ENCODE measurements at places on chromosomes 6 and 20.

GRCh38 chr6:39634646-39635341 lies 90.4 kb downstream of the KIF6 start:
- DNase-seq, result no peak

DNA sequence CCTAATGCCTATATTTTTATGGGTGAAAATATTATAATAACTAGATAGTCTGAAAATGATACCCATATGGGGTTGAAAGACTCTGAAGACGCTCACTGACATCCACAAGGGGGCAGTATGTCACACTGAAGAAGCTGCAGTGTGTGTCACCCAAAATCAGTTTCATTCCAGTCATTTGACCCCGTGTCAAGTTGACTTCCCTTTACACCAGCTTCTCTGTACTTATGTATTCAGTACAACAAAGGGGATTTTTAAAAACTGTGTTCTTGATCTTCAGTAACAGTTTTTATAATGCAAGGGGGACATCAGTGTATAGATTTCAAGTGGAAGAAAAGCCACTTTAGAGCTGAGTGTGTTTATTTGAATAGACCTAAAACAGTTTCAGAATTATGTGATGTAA lies 19.3 kb downstream of the FAXC start:
- DNase-seq, result peak; percentile 7

GRCh38 chr20:25580711-25581110 lies 4.6 kb downstream of the NINL start:
- DNase-seq, result no peak

- DNase-seq, result no peak
These were observed 3.1 kb downstream of the LY6G6D start for GRCh38 chr6:31718265-31718664.

DNA sequence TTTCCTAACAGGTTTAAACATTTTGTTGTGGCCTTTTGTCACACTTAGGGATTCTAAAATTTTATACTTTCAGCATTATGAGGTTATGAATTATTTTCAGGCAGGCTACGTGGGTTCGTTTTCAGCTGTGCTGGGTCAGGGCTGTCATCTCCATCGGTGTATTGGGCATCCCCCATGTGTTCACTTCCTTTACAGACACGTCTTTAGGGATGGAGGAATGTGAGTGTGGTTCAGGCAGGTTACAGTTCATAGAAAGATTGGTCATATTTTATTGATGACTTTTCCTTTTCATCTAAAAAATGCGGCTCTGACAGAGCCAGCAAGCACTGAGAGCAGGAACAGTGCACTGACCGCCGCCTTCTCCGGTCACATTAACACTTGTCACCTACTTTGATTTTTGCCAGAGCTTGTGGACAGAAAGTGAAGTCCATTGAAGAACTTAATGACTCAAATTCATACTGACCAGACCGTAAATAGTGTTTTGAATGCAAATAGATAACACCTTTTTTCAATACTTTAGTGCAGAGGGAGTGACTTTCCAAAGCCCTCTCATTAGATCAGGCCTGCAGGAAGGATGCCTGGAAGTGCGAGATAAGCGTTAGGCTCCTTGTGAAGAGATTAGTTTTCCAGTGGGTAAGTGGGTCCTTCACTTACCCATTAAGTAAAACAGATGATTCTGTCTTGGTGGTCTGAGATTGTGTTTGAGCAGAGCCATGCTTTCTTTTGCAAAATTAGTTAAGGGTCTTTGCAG lies 113.1 kb downstream of the TIAM2 start:
- no peak for DNase-seq

GRCh38 chr6:5235830-5236229 lies 24.9 kb downstream of the LYRM4 start:
- no peak for DNase-seq

GRCh38 chr6:2752477-2753109 lies 1.9 kb upstream of the MYLK4 start:
- no peak for DNase-seq

DNA sequence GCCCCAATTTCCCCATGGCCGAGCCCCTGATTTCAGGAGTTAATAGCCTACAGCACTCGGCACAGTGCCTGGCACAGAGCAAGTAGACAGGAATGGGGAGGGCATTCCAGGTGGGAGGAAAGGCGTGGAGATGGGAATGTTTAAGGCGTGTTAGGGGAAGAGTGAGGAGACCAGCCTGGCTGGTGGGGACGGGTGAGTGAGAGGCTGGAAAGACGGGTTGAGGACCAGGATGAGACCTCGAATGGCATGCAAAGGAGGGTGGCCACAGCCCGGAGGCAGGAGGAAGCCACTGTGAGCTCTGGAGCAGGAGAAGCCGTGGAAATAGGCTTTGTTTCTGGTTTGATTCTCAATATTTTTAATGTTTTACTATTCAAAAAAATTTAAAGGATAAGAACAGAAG lies 49.5 kb downstream of the CEBPB start:
- DNase-seq, result no peak

GRCh38 chr6:162684961-162685360 lies 42.6 kb downstream of the PRKN start:
- no peak for DNase-seq

DNA sequence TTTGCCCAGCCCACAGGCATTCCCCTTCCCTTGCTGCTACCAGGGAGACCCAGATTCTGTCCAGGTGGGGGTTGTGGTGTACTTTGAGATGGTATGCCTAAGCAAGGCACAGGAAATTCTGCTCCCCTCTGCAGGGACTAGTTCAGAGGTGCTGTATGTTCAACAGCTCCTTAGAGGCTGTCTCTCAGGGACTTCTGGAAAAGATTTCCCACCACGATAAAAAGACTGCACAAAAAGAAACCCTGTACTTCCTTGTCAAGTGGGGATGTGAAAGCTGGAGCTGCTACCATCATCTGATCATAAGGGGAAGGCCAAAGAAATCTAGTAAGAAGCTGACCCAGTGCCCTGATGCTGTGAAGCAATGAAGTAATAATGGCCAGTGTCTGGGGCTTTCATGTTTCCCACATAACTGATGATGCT lies 51.5 kb upstream of the SMIM29 start:
- DNase-seq, result no peak

GRCh38 chr6:37106554-37106953 lies 63.4 kb upstream of the PIM1 start:
- DNase-seq, result no peak

DNA sequence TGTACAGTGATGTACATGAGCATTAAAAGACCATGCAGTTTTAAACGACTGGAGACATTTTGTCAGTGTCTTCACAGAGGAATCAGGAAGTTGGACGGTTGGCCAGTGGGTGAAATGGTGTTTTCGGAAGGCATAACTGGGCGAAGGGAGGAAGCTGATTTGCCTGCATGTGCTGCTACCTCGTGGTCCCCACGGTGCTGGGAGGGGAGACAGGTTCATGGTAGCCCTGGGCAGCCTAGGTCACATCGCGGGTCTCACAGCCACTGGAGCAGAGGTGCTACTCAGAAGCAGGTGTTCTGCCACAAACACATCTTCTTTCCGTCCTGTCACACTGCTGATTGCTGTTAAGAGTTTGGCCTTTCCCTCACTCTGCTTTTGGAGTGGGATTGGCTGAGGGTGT lies 35.2 kb downstream of the HIVEP1 start:
- DNase-seq, result no peak

DNA sequence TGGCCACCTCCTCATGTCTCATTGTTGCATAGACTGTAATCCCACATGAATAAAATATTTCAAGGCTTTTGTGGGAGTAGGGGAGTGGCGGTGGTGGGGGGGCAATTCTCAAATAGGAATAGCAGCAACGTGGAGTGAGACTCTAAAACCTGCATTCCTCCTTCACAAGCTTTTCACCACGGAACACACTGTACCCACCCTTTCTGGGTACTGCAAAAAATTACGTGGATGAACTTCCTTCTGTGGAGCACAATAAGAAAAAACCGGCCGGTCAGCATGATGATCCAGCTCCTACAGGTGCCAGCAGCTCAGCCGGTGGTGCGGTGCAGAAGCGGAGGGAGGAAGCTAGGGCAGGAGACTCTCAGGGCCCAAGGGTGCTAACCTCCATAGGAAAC lies 930 bp upstream of the RRAGD start:
- no peak for DNase-seq

GRCh38 chr20:57774111-57774880 lies 64.5 kb upstream of the PMEPA1 start:
- DNase-seq, result no peak

DNA sequence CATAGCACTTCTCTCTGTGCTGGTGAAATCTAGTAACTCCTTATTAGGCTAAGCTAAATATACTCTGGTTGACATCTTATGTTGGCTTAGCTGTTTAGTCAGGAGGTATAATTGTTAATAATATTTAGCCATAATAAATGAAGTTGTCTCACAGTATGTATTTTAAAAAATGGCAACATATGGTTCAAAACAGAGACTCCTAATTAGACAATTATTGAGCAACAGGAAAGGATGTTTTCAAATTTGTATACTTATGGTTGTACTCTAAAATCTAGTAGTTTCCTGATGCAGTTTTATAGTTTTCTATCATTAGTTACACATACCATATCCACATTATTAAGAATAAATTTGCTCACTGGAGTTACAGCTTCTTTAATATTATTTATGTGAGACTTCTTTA lies 150.2 kb downstream of the BCKDHB start:
- DNase-seq, result no peak

- DNase-seq, result no peak
These were observed 158.7 kb downstream of the SYNE1 start for GRCh38 chr6:152478377-152479010.

DNA sequence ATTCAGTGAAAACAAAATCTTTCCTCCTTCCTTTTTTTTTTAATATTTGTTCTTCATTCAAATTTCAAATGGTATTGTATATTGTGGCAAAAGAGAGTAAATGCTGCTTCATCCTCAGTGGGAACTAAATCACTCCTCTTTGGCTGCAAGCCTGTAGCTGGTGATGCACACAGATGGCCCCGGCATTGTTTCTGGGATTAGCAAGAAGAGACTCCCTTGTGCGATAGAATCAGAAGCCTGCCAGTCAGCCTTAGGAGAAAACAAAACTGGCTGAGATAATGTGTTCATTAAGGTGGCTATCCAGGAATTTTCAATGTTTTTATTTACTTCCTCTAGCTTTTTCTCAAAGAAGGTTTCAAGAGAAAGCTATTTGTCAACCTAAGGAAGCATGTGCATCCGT lies 20.7 kb upstream of the ELOVL2 start:
- DNase-seq, result no peak

GRCh38 chr20:9241232-9241692 lies 172.4 kb downstream of the PLCB4 start:
- no peak for DNase-seq

GRCh38 chr6:101443315-101443714 lies 49.8 kb downstream of the GRIK2 start:
- no peak for DNase-seq

DNA sequence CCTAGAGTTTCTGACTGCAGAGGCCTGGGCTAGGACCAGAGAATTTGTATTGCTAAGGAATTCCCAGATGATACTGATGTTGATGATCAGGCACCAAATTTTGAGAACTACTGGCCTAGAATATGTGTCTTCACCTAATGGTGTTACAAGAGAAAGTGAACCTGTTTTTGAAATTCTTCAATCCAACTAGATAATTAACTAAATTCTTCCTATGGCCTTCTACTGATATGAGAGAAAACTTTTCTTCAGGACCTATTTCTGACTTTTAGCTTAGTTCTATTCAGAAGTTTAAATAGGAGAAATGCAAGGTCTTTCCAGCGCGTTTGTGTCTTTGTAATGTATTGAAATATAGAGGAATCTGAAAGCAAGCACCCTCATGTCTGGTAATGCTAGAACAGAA lies 7.3 kb downstream of the NKAIN2 start:
- DNase-seq, result no peak

DNA sequence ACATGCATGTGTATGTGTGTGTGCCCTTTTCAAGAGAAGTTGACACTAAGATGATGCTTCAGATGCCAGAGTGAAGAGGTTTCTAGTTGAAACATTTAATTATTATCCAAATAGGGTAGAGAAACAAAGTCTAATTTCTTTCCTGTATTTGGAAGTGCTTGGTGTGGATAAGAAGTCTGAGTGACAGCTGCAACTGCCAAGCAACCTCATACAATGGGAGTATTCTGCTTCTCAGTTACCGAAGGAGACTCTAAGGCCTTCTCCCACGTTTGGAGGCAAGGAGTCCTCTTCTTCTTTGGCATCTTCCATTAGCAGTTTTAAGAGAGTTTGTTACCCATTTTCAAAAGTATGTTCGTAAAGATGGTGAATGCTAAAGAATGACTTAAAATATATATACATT lies 82.4 kb downstream of the HDGFL1 start:
- no peak for DNase-seq

GRCh38 chr6:145375502-145375901 lies 359.8 kb downstream of the EPM2A start:
- no peak for DNase-seq

- no peak for DNase-seq
These were observed 166.1 kb upstream of the OLIG3 start for GRCh38 chr6:137660296-137660731.

GRCh38 chr6:54878718-54879117 lies 32.1 kb downstream of the FAM83B start:
- DNase-seq, result no peak

GRCh38 chr6:157717340-157717748 lies 105.7 kb upstream of the SNX9 start:
- DNase-seq, result no peak

DNA sequence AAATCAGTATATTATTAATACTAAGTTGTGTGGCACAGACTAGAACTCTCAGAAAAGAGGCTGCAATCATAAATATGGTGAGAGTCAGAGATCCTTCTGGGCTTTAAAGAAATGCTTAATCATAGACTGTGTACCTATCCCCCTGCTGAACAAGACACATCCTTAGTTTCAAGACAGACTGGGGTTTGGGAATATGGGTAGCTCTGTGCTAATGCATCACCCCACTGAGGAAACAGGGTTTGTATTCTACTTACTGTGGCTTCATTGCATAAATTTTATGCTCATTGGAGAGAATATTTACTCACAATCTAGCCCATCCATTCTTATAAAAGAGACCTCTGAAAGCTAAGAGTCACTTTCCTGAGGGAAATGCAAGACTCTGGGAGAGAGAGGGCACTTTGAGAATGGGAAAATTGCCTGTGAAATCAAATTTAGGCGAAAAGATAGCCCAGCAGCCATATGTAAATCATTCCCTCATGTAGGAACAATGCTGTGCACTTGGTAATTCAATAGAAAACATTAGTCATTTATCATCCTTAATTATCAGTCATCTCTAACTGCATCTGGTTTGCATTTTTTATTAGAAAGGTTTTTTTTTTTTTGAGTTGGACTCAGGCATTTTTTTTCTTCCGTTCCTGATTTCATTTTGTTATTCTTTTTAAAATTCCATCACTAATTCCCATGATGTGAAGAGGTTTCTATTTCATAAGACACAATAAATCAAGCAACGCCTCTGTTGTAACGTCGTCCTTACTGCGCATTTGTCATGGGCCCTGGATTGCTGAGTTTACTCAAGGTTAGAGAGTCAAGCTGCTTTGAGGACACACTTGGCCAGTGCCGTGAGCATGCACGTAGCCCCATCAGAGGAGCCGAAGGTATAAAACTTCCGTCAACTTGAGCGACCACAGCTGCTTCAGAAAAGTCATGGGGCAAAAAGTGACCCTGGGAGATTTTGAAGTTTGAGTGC lies 91.8 kb downstream of the TRMT11 start:
- DNase-seq, result no peak

- DNase-seq, result no peak
These were observed 506.2 kb upstream of the SLC35B3 start for GRCh38 chr6:8941577-8941976.
